ENCODE measurements at places on chromosomes 5 and 9.

GRCh38 chr5:144026286-144026685 lies 144.2 kb downstream of the YIPF5 start:
- no peak for DNase-seq

DNA sequence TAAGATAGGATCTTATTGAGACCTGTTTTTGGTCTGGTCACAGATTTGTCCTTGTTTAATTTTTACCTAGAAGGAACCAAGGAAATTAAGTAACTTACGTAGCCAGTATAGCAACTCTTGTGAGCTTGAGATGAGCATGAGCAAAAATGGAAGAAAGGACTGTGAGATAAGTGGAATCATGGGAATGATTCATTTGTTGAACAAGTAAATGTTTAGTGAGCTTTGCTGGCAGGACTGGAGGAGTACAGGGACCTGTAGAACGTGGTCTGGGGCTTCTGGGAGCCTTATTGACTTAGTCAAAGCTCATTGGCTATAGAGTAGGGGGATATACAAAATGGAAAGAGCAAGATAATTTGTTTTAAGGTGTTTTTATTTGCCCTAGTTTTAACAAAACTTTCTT lies 3.0 kb downstream of the RAD23B start:
- no peak for DNase-seq

GRCh38 chr9:125634040-125634717 lies 72.8 kb downstream of the MAPKAP1 start:
- no peak for DNase-seq

- no peak for DNase-seq
These were observed 5.7 kb downstream of the CMBL start for GRCh38 chr5:10301842-10302610.

- DNase-seq: no peak
These were observed 40.3 kb upstream of the BARHL1 start for GRCh38 chr9:132541870-132542830.

GRCh38 chr5:1412163-1412562 lies 33.1 kb downstream of the SLC6A3 start:
- DNase-seq: no peak

DNA sequence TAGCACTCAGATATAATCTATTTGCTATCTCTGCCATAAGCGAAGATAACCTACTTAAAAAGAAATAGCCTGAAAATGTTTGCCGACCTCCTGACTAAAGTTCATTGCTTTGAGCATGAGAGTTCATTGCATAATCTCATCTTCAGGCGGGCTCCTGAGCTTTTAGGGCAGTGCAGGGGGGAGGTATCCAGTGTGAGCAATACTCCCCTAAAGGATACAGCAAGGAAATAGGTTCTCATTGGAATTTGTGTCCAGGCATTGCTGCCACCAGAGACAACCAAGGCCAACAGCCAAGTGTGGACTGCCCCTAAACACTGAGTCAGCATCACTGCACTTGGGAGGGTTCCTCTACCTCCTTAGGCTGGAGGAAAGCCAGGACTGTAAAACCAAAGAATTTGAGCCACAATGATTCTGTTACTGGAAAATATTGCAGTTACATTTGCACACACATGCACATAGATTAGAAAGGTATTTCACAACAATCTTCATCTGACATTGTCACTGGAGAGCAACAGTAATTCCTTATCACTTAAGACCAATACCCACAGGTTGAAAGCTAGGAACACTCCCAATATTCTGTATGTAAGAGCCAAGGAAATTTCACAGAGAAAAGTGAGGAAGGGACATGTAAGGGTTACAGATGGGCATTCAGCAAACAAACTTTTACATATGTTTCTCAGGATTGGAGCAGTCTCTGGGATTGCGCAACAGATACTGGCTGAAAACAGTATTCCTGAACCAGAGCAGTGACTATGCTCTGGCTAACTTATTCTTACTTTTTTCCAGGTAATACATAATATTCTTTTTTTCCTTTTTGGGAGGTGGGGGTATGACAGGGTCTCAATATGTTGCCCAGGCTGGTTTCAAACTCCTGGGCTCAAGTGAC lies 98.6 kb upstream of the TLE1 start:
- no peak for DNase-seq

DNA sequence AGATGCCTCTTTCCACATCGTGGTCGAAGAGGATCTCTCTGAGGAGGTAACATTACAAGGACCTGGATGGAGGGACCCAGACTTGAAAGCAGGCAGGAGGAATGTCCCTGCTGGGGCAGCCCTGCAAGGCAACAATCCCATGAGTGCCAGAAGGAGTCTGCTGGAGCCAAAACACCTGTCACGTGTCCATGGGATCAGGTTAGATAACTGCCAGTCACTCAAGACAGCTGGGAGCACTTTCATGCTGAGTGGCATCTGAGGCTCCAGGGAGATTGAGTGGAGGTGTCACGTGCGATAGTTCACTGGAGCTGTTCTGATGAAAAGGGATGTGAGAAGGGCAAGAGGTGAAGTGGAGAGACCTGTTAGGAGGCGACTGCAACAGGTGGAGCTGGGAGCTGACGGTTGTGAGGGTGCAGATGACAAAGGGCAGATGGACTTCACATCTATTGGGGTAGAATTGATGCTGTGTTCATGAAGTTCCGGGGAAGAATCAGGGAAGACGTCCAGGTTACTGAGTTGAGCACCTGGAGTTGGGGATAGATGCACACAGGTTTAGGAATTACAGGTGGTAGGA lies 68.4 kb downstream of the ICE1 start:
- no peak for DNase-seq

DNA sequence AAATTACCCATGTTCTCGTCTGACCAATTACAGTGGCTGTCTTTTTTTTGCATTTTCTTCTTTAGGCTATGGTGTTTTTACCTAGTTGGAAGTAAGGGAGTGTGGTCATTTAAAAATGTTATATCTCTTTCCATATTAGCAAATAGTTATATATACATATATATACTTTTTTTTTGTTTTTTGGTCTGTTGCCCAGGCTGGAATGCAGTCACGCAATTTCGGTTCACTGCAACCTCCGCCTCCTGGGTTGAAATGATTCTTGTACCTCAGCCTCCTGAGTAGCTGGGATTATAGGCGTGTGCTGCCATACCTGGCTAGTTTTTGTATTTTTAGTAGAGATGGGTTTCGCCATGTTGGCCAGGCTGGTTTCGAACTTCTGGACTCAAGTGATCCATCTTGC lies 12.3 kb downstream of the MARCHF6 start:
- no peak for DNase-seq

GRCh38 chr9:105890046-105890822 lies 195.9 kb downstream of the TMEM38B start:
- no peak for DNase-seq

DNA sequence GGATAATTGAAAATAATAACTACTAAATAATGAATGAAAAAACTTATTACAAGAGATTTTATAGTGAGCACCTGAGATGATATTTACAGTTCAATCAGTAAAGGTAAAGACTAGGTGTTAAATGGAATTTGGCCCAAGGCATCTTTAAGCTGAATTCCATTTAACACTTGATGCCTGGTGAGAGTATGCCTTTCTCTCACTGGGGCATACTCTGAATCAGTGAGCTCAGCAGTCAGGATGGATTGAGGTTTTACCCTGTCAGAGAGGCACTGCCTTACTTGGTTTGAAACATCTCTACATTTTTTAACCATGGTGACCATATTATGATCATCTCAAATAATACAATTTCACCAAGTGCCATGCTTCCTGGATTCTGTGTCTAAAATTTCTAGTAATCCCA lies 1416.3 kb downstream of the MAT2B start:
- DNase-seq: no peak

- DNase-seq: no peak
These were observed 33.9 kb upstream of the RAD23B start for GRCh38 chr9:107249131-107249533.

GRCh38 chr5:178432421-178433272 lies 157.5 kb downstream of the COL23A1 start:
- DNase-seq: no peak

DNA sequence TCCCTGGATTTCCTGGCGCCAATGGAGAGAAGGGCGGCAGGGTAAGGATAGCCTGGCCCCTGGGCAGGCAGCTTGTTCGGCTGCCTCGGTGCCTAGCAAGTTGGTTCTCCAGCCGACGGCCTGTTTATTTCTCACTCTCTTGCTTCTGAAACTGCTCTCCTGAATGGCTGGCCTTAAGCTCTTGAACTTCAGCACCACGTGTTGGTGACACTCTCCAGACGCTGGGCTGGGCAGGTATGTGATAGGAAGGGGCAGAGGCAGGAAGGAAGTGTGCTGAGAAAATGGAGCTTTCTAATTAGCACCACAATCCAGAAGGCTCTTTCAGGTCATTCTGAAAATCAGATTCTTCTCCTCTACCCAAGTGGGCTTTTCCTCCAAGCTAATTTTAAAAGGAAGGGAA lies 91.4 kb upstream of the FCN2 start:
- DNase-seq: no peak

DNA sequence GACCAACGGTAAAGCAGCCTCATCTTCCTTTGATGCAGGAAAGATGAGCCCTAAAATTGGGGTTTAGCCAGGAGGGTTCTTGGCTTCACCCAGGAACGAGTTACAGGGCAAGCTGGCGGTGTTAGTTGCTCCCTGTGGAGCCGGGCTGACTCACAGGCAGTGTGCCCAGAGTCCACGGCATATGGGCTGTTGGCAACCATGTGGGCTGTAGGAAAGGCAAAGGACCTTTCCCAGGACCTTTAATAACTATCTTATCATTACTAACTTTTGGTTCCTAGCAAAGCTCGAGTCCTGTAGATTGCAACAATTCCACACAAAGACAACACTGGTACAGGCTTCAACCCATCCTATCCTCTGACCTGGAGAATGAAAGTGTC lies 29.8 kb upstream of the CLPTM1L start:
- no peak for DNase-seq

DNA sequence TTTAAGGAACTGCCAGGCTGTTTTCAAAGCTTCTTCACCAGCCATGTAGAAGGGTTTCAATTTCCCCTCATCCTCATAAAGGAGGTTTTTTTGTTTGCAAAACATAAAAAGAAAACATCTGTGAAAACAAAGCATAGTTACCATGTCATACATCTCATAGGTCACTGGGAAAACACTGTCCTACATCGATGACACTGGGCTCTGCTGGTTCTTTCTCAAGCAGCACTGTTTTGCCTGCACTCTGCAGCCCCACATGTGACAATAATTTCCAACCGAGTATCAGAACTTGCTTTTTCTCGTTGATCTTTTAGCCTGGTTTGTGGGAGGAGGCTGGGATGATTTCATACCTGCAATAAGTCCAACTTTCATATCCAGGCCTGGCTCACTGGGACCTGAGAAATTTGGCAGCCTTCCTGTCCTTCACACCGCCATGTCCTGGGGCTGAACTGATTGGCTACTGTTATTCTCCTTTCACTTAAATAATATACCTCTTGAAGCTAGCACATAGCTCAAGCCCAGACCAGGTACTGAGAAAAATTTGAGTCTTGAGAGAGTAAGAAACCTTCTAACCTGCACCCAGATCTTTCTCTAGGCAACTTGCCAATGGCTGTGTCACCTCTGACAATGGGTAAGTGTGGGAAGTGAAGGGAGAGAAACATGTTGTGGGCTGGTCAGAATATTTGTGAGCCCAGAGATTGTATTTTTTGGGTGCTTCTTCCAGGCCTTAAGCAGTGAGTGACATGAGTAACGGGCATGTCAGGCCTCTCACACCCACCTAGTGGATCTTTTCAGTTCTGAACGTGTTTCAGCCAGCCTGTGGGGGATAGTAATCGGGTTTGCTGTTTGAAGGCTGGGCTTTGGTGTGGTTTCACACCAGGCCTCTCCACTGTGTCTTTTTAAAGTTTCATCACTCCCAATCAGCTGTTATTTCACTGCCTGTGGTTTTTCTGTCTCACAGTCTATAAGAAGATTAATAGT lies 502.8 kb downstream of the NTRK2 start:
- no peak for DNase-seq

- DNase-seq: no peak
These were observed 8.0 kb upstream of the REEP5 start for GRCh38 chr5:112930082-112930344.

DNA sequence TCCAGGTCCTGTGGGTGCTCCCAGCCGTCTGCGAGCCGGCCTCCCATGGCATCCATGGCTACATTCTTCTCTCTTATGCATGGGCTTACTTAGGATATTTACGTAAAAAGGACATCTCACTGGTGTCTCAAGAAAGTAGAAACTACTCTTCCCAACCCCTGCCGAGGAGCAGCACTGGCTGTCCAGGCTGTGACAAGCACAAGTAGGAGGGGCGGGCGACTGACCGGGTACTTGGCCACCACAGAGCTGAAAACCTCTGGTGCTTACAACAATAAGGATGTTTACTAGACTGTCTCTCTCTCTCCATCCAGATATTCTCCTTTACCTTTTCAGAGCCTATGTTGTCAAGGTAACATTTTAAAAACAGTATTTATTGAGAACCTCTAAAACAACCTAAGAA lies 56.3 kb upstream of the TBC1D9B start:
- no peak for DNase-seq

DNA sequence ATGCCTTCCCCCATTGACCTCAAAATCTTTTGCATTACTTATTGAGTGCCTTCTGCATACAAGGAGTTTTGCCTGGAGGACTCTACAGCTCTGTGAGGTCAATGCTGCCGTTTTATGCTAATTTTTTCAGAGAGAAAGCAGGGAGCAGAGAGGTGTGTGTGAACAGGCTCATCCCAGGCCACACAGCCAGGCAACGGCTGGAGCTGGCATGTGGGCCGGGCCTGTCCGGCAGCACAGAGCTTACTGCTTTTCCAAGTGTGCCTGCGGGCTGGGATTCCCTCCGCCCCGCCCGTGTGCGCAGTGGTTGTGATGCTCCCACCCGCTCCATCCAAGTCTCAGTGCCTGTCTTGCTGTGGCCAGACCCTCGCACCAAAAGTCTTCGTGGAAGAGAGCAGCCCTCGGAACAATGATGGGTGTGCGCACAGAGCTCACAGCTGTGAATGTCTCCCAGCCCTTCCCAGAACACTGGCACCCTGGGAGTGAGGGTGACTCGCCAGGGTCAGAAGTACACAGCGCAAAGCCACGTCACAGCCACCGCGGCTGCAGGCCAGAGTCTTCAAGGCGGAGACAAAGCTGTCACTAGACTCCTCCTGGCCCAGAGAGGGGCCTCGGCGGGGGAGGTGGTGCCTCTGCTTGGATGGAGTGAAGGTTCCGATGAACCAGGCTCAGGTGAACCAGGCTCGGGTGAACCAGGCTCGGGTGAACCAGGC lies 82.8 kb downstream of the COL5A1 start:
- no peak for DNase-seq

DNA sequence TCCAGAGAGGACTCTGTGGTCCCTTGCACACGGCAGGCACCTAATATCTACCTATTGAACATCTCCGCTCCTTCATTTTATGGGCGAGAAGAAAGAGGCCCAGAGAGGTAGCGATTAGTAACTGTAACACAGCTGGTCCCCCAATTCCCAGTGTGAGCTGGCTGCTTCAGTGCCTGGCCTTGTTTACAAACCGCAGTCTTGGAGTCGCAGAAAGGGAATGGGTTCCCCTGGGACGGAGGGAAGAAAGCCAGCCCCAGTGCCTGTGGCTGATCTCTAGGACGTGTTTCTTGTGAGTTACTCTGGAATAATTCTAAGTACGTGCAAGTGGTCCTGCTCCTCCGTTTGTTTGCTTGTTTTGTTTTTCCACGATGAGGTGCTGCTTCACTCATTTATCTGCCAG lies 52.0 kb downstream of the CFAP77 start:
- no peak for DNase-seq

- DNase-seq: no peak
These were observed 47.2 kb upstream of the FCN2 start for GRCh38 chr9:134833294-134833880.

GRCh38 chr5:68369023-68369359 lies 153.4 kb downstream of the PIK3R1 start:
- no peak for DNase-seq

- no peak for DNase-seq
These were observed 154.3 kb downstream of the DENND1A start for GRCh38 chr9:123775289-123776284.

- no peak for DNase-seq
These were observed 11.6 kb upstream of the RNU6ATAC start for GRCh38 chr9:134175808-134176598.

- no peak for DNase-seq
These were observed 464.2 kb downstream of the SPOCK1 start for GRCh38 chr5:137034764-137035479.
